Stimulated activated naive CD4-positive, alpha-beta T cell (primary cell): ENCODE measurements at places on chromosomes 2 and 18.

- no peak for DNase-seq
These were observed 24.4 kb upstream of the CATIP start for GRCh38 chr2:218332288-218332687.

- no peak for DNase-seq
These were observed 173.3 kb upstream of the NT5C1B start for GRCh38 chr2:18762667-18763066.

DNA sequence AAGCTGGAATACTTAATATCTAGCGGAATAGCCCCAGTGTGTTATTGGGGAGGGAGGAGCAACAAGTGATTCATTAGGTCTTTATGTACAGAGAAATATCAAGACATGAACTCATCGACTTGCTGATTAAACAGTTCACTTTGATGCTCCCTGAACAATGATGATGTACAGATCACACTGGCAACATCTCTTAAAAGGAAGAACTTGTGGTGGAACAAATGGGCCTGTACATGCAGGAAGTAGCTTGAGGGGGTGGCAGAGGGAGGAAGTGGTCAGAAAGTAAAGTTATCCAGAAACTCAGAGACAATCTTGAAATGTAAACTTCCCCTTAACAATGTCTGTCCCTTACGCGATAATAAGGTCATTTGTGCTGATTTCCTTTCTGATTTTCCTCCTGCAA lies 90.5 kb downstream of the NXPH2 start:
- no peak for DNase-seq

GRCh38 chr2:233917116-233917515 lies at the start of gene TRPM8:
Gene TRPM8 (plus strand): TSS chr2:233917373. CDS start chr2:233926538, 9,165 bp downstream.
- no peak for DNase-seq

- no peak for DNase-seq
These were observed 152.8 kb downstream of the ABCA12 start for GRCh38 chr2:214985619-214986018.

- no peak for DNase-seq
These were observed 29.8 kb downstream of the KLF7 start for GRCh38 chr2:207135801-207136457.

GRCh38 chr2:70707706-70708105 lies 60.3 kb downstream of the ADD2 start:
- no peak for DNase-seq

GRCh38 chr2:86254576-86255538 lies 55.6 kb downstream of the MRPL35 start:
- no peak for DNase-seq
